ENCODE measurements at places on chromosomes 5 and 9. TPM values are rescaled to one million over a fixed set of nuclear protein-coding genes. Genes with fewer than 3 reads are reported as not detected.

Gene MED27
- 12.0 TPM for total RNA-seq

Gene HSD17B4
- 209 TPM for total RNA-seq

Gene GPRIN1
- total RNA-seq: 67.8 TPM

Gene C8G
- total RNA-seq: not detected

Gene LRRC70
- 4.8 TPM for total RNA-seq

Gene PCDHGB3
- 9.2 TPM for total RNA-seq

Gene PCDHB12
- total RNA-seq: 15.5 TPM

Gene TMEM252
- total RNA-seq: not detected

Gene TRUB2
- total RNA-seq: 18.0 TPM

Gene ERP44
- total RNA-seq: 29.3 TPM

Gene DNAH5
- total RNA-seq: 4.2 TPM

Gene TUSC1
- total RNA-seq: 11.5 TPM

Gene BAAT
- 0.23 TPM for total RNA-seq

Gene GFI1B
- 0.23 TPM for total RNA-seq

Gene SIL1
- total RNA-seq: 14.8 TPM

Gene NTRK2
- total RNA-seq: 272 TPM

Gene C7
- total RNA-seq: 3.9 TPM

Gene SPINK6
- total RNA-seq: not detected

Gene PCA3
- 1.4 TPM for total RNA-seq

Gene SH3RF2
- 1.2 TPM for total RNA-seq

Gene PDCD1LG2
- total RNA-seq: 0.23 TPM

Gene UBE2R2
- total RNA-seq: 34.1 TPM

Gene UNC5A
- 7.2 TPM for total RNA-seq

Gene CHSY3
- 18.9 TPM for total RNA-seq

Gene GARIN3
- not detected for total RNA-seq

Data from diencephalon (tissue), 1 donor.